ENCODE measurements at places on chromosomes 1 and 21.
A peak's percentile ranks its signal among the peaks of the same experiment; 100 is the strongest.

GRCh38 chr1:113683384-113684152 lies 75.7 kb downstream of the PHTF1 start:
- DNase-seq = no peak

DNA sequence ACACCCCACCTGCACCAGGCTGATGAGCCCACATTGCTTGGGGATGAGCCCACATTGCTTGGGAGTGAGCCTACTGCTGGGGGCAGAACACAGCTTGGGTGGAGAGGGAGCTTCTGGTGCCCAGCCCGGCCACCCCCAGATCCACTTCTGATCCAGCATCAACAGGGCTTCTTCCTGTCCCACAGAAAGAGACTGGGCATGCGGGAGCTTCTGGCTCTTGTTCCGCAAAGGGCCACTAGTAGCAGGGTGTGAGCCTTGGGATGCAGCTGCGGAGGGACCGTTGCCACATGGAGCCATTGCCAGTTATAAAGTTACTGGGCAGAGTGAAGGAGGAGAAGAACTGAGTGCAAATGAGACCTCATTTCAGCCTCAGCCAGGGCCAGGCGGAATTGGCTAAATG lies 36.3 kb downstream of the PKP1 start:
- DNase-seq = no peak

- no peak for DNase-seq
Observed at GRCh38 chr1:160745551-160745950, 6.5 kb downstream of the SLAMF7 start.

GRCh38 chr1:65527707-65528503 lies 107.4 kb downstream of the LEPR start:
- DNase-seq = no peak

DNA sequence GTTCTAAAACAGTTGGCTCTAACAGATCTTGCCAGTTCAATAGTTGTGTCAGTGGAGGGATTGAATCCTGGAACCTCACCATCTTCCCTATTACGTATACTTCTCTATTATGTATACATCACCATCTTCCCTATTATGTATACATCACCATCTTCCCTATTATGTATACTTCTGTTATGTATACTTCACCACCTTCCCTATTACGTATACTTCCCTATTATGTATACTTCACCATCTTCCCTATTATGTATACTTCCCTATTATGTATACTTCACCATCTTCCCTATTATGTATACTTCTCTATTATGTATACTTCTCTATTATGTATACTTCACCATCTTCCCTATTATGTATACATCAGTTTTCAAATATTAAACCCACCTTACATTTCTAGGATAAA lies 34.4 kb upstream of the HP1BP3 start:
- DNase-seq = no peak

- no peak for DNase-seq
Observed at GRCh38 chr1:214993419-214993818, 89.1 kb upstream of the KCNK2 start.

DNA sequence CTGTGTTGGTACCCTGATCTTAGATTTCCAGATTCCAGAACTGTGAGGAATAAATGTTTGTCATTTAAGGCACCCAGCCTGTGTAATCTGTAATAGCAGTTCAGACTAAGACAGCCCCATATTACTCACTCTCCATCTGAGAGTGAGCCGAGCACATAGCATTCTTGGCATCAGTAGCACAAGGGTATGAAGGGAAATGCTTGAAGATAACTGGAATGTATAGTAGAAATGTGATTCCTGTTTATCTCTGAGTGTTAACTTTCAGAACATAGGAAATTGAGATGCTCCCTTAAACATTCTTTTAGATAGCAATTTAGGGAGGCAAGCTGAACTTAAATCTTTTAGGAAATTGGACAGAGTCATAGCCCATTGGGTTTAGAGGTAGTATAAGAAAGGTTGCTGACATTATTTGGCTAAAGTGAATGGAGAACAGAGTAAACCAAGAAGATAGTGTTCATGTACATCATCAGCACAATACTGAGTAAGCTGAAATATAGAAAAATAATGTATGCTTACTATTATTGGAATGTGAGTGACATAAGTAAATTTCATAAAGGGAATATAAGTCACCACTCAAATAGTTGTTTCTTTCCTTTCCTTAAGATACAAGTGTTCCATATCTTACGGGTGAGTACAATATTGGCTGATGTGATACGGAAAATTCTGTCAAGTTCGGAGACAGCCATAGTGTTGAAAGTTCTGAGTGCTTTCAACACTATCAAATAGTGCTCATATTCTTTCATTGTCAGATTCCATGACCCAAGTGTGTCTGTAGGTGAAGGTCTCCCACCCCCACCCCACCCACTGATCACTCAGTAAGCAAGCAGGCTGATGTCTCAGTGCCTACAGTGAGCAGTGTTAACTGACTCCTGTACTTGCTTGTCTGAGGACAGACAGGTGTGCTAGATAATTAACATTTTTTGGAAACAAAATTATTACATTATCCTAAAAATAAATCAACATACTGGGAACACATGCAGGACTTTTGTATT lies 73.7 kb downstream of the LRRC8D start:
- no peak for DNase-seq

GRCh38 chr21:41802684-41803083 lies 35.8 kb upstream of the RIPK4 start:
- DNase-seq = peak; percentile 38

DNA sequence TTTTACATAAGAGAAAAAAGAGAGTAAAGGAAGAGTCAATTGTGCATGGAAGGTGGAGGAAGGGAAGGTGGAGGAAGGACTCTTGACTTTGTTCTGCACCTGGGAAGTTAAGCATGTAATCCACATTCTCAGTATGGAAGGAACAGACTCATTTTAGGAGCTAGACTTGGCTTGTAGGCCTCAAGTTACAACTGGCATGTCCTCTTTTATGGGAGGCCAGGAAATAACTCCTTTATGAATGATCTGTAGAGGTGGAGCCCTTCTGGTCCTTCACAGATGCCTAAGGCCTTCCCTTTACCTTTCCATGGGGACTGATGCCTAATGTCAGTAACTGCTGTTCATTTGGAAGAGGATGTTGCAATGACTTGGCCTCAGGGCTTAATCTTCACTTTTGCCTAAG lies 29.4 kb upstream of the CCSAP start:
- no peak for DNase-seq

GRCh38 chr1:36321119-36321951 lies 2.1 kb downstream of the EVA1B start:
- DNase-seq = peak; percentile 94

DNA sequence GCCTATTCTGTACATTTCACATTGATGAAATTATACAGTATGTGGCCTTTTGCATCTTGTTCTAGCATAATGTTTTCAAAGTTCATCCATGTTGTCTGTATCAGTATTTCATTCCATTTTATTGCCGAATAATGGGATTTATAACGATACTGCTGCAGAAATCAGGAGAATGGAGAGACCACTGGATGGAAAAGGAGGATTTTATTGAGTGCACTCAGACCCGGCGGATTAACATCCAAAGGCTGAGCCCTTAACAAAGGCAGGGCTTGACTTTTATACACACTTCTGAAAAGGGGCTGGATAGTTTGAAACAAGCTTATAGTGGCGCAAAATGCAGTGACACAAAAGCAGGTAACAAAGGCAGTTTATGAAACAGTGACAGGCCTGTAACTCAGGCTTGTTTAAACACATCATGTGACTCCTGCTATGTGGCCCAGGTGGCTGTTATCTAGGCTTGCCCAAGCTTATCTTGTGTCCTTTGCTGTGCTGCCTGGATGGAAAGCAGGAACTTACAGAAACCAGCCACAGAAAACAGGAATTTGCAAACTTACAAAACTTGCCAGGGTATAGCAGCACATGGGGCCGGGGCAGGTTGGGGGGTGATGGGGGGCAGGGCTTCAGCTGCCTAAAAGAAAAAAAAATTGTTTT lies 32.8 kb upstream of the KCNJ15 start:
- DNase-seq = no peak

- DNase-seq = no peak
Observed at GRCh38 chr21:34844924-34845238, 176.1 kb downstream of the CLIC6 start.

GRCh38 chr1:229900220-229900619 lies 166.8 kb upstream of the GALNT2 start:
- DNase-seq = no peak

DNA sequence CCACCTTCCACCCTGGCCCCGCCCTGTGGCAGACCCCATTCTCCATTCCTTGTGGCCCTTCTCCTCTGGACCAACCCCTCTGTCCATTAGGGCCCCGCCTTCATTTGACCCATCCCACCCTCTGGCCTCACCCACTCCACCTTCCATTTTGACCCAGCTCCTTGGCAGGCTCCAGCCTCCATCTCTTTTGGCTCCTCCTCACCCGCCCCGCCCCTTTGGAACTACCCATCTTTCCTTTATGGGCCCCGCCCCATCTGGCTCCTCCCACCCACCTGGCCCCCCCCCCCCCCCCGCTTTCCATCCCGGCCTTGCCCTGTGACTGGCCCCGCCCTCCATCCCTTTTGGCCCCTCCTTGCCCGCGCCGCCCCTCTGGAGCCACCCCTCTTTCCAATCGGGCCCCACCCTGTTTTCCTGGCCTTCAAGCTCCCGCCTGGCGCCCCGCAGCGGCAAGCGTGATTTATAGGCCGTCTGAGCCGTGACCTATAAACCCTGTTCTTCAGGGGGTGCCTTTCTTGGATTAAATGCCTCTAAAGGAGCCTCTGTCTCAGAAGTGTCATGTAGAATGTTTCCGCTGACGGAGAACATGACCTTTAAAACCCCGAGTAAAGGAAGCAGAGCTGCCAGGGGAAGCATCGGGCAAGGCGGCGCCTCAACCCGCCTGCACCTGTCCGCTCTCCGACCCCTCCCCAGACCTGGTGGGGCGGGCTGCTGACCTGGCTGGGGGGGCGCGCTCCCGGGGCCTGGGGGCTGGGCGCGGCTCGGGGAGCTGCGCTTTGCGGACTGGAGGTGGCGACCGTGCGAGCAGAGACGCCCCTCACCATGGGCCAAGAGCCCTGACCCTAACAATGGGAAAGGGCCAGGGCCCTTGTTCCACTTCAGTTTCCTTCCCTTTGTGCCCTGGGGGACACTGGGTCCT lies 178.0 kb downstream of the CAMTA1 start:
- DNase-seq = peak; percentile 99

DNA sequence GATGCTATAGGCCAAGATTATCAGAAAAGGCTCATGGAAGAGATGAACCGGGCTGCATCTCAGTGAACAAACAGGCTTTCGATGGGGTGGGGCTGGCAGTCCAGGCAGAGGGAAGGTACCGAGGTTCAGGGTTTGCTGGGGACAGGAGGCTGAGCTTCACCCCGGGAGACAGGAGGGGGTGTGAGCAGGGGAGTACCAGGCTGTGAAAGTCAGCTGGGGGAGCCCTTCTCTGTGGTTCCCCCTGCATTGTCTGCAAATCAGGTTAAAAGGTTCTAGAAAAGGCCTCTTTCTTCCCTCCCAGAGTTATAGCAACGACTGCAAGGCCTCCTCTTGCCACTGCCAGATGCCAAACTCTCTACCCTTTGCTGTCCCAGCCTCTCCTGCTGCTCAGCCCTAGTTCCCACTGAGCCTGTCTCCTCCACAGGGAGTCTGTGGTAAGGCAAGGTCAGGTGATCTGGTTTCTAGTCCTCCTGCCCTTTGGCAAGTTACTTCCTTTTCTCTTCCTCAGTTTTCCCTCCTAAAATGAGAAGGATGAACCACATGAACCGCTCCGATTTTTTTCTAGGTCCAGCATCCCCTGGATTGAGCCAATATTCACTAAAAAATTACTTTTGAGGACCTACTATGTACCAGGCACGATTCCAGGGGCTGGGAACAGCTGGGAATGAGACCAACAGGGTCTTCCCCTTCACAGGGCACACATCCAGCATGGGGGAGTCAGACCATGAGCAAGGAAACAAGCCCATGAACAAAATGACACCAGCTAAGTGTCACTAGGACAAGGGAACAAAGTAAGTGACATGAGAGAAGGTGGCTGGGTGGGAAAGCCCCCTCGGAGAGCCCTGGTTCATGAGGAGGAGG lies 7.2 kb downstream of the LAD1 start:
- DNase-seq = no peak

DNA sequence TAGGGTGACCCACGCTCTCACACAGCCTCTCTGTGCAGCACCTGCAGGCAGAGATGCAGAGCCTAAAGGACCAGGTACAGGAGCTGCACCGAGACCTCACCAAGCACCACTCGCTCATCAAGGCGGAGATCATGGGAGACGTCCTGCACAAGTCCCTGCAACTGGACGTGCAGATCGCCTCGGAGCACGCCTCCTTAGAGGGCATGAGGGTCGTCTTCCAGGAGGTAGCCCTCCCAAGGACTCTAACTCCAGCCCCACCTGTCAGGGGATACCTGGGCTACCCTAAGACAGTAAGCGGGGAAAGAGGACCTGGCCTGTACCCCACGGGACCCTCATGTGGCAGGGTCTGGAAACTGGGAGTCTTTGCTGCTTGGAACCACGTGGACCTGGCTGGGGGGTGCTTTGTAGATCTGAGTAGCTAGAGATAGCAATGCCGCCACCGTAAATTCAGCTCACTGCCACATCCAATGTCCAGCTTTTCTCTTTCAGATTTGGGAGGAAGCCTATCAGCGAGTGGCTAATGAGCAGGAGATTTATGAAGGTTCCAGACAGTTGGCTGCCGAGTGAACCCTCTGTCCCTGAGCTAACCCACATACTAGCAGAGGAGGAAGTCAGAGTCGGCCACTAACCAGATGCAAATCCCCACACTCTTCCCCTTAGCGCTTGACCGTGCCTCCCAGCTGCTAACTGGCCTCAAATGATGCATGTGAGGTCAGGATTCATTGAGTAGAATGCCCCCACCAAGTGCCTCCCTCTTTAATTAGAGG lies 6.5 kb downstream of the RNF207 start:
- no peak for DNase-seq

DNA sequence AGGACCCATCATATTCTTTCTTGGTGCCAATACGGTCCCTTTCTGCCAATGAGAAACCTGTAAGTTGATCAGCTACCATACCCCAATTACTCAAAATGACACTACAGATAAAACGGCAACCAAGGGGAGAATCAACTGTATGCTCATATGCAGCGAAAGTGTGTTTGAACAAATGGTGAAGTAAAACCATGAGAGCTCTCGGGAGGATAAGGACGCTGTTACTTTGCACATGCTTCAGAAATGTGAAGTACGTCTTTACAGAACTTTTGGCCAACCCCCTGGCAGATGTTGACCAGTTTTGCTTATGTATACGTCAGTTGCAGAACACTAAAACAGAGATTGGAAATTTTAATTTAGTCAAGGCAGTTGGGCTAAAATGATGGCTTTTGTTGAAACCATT lies 79.6 kb downstream of the PROX1 start:
- DNase-seq = no peak

DNA sequence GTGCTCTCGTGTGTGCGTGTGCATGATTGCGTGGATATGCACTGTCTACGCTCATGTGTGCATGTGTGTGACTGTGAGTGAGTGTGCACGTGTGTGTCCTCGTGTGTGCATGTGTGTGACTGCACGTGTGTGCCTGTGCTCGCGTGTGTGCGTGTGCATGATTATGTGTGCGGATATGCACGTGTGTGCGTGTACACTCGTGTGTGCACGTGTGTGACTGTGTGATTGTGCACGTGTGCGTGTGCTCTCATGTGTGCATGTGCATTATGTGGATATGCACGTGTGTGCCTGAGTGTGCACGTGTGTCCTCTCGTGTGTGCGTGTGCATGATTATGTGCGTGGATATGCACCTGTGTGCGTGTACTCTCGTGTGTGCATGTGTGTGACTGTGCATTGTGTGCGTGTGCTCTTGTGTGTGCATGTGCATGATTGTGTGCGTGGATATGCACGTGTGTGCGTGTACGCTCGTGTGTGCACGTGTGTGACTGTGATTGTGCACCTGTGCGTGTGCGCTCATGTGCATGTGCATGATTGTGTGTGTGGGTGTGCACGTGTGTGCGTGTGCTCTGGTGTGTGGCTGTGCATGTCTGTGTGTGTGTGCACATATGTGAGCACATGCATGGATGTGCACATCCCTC lies 2.2 kb downstream of the MMEL1 start:
- peak; percentile 36 for DNase-seq
